Right ventricle myocardium superior (tissue), 1 donor: ENCODE measurements at places on chromosomes 5 and 9. TPM values are rescaled to one million over a fixed set of nuclear protein-coding genes. Genes with fewer than 3 reads are reported as not detected.

The PPP2R2B gene
- 0.19 TPM for total RNA-seq

The DMAC1 gene
- total RNA-seq, result 130 TPM

The NCS1 gene
- total RNA-seq, result 5.0 TPM

The GABRA1 gene
- total RNA-seq, result not detected

The ECPAS gene
- total RNA-seq, result 120 TPM

The LCN12 gene
- 2.1 TPM for total RNA-seq

The TYRP1 gene
- 50.2 TPM for total RNA-seq

The ADCY2 gene
- 0.40 TPM for total RNA-seq

The CERCAM gene
- total RNA-seq, result 7.2 TPM

The INSL6 gene
- total RNA-seq, result not detected

The HSDL2 gene
- total RNA-seq, result 292 TPM

The UGCG gene
- 11.7 TPM for total RNA-seq

The CTSV gene
- not detected for total RNA-seq

The PCDHAC1 gene
- 0.13 TPM for total RNA-seq

The PCDHB10 gene
- 0.81 TPM for total RNA-seq

The TMEM215 gene
- total RNA-seq, result not detected

The ISL1 gene
- total RNA-seq, result not detected
